K562 (cell line): ENCODE measurements at places on chromosomes 3 and 15. TPM values are rescaled to one million over a fixed set of nuclear protein-coding genes. Genes with fewer than 3 reads are reported as not detected.

The CCR9 gene
- total RNA-seq, result not detected in 2 replicates

DNA sequence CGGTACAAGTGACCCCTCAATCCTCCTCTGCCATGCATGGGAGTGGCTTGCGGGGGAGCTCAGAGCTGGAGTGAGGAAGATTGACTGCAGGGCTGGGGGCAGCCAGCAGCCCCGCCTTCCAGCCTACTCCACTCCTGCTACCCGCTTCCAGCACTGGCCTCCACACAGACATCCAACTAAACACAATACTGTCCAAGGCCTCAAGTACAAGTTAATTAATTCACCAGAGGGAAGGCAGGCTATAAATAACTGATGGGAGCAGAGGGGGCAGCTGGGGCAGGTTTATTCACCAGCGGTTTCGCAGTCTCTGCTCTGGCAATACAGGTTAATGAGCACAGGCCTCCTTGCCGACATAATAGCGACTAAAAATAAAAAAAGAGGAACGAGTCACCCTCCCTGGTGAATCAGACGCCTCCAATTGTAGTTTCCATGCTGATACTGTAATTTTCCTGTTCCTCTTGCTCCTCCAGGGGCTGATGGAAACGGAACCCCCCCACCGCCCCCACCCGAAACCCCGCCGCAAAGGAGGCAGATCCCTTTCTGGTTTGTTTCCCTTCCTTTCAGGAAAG lies 166.4 kb upstream of the TLE3 start:
- no peak for DNase-seq

The C3orf18 gene
- 0.65 and 2.0 TPM in 2 replicates for total RNA-seq

The EFHB gene
- 1.5 and 2.0 TPM in 2 replicates for total RNA-seq

The CFAP100 gene
- total RNA-seq, result not detected in 2 replicates

DNA sequence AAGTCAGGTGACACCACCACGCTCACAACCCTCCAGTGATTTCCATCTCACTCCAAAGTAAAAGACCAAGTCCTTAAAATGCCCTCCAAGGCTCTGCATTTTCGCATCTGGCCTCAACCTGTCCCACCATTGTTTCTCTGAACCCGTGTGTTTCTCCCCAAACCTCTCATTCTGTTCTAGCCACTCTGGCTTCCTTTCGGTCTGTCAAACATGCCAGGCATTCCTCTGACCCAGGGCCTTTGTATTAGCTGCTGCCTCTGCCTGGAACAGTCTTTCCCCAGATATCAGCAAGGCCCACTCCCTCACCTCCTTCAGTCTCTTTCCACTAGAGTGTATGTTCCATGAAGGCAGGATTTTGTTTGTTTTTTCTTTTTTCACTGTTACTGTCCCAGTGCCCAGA lies 16.0 kb downstream of the MAP2K5 start:
- no peak for DNase-seq

- DNase-seq, result no peak
Measured at GRCh38 chr3:45819543-45819942, 22.4 kb downstream of the LZTFL1 start.

DNA sequence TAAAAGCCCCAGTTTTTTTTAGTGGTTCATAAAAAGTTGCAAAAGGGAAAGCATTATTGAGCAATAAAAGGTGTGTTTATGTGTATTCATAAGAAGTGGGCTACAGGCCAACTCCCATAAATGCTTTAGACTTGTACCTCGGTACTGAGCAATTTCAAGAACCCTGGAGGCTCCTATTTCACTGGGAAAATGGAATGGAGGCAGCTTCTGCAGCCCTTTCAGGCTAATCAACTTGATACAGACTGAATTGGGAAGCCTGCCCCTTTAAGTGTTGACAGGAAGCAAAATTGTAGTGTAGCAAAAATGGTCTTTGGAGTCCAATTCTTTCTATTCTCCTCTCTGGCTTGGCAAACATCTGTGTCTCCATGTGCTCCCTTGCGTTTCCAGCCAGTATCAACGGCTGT lies 118.8 kb downstream of the ECT2 start:
- DNase-seq, result no peak

DNA sequence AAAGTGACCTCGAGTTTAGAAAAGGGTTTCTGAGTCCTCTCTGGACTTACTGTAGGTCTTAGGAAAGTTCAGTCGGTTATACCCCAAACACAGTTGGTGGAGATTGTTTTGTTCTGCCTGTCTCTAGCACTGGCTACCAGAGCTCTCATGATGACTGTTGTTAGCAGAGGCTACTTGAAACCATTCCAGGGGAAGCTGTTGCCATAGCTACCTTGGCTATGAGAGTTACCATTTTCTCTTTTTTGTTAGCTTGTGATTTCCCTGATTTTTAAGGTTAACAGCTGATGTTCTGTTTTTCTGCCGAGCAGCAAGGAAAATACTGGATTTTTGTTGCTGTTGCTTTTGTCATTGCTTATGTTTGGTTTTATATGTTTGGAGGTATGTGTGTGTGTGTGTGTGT lies 26.7 kb downstream of the ABHD2 start:
- no peak for DNase-seq
